ENCODE measurements at places on chromosomes 16 and 17.
A peak's percentile ranks its signal among the peaks of the same experiment; 100 is the strongest.

- DNase-seq: peak; percentile 80
These were observed 765 bp downstream of the COL1A1 start for GRCh38 chr17:50200457-50201275.

DNA sequence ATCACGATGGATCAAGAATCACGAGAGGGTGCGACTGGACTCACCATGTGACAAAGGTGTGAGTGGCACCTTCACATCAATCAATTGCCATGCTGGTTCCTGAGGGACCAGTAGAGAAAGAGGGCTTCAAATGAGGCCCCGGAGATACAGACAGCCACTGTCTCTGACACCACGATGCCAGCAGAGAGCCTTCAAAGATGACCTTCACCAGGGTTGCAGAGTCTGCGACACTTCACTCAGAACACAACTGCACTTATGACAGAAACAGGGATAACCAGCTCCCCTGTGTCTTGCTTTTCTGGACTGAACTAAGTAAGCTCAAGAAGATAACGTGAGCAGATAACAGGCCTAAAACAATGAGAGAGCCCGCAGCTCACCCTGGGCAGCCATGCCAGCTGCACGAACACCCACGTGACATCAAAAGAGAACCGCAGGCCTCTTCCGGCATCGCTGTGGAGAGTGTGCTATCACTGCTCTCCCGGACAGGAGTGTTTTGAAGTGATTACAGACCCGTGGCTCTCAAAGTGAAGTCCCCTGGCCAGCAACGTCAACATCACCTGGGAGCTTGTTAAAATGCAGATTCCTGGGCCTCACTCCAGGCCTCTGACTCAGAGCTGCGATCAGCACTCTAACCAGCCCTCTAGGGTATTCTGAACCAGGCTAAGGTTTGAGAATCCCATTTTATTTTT lies 36.4 kb downstream of the KLHDC4 start:
- no peak for DNase-seq

- no peak for DNase-seq
These were observed 30.8 kb downstream of the GINS2 start for GRCh38 chr16:85657996-85658395.

DNA sequence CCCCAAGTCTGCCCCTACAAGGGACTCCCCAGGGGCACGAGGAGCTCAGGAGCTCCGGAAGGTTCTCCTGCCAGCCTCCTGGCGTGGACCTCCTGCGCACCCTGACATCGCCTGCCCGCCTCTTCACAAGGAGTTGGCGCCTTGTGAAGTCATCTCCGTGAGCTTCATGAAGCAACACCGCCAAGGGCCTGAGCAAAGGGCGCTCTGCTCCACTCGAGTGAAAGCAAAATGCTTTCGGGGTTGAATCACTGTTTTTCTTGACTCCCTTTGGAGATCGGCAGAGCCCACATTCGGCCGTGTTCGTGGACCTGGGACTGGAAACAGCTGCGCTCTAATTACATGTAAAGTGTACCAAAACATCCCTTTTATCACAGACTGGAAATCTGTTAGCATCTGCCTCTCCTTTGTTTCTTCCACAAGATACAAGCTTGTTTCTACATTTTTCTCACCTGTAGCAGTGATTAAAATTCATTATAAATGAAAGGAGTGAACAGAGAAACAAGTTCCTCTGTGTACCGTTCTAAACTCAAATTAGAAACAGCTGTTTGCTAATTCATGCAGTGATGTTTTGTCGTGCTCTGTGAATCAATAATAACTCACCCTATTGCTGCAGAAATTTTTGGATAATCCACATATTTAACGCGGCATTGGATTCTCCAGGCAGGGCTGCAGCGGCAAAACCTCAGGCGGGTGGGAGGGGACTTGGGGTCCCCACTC lies 203.3 kb downstream of the ZNF423 start:
- no peak for DNase-seq

GRCh38 chr16:70378869-70379493 lies 32.3 kb downstream of the DDX19A start:
- DNase-seq: no peak

DNA sequence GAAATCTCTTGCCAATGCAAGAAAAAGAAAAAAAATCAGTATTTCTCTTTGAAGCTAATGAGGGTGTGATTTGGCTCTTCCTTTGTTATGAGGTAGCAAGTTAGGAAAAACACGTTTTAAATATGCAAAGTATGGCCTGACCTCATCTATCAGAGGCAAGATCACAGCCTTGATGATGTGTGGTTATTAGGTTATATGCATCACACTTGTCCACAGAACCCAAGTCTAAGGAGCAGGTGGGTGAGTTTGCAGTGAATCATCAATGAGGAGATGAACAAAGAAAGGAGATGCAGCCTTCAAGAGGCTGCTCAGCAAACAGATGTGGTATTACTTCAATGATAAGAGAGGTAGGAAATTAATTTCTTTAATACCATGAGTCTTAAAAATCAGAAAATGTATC lies 594.8 kb upstream of the CDH5 start:
- peak; percentile 19 for DNase-seq

DNA sequence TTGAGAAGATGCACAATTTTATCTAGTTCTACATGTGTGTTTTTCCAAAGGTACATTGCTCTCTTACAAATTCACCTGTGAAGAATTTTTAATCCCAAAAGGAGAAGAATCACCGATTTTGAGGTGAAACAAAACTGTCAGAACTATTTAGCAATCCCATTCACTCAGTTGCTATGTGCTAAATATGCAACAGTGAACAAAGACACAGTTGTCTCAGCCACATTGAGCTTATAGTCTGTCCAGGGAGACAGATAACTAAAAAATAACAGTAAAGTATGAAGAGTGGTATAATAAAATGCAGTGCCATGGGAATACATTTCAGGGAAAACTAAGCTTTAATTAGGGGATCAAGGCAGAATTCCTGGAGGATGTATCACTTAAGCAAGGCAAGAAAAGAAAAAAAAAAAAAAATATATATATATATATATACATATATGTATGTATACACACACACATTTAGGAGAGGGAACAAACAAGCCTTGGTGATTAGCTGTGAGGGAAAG lies 110.4 kb downstream of the SPAG9 start:
- DNase-seq: no peak

DNA sequence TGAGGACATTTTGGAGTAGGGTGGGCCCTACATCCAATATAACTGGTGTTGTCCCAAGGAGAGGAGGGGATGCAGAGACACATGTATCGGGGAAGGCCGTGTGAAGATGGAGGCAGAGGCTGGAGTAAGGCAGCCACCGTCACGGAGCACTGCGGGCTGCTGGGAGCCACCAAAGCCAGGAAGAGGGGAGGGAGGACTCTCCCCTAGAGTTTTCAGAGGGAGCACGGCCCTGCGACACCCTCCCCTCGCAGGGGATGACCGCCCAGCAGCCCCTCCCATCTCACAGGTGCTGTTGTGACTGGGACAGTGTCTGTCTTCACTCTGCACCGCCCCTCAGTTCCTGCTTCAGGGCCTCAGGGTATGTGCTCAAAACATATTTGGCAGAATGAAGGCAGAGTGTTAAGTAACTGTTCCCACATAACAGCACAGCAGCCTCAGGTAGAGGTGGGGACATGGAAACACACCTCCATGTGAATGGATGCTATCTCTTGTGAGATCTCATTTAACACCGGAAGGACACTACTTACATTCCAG lies 82.2 kb downstream of the RBFOX3 start:
- no peak for DNase-seq

- DNase-seq: no peak
These were observed 26.0 kb downstream of the TK2 start for GRCh38 chr16:66523861-66524354.

DNA sequence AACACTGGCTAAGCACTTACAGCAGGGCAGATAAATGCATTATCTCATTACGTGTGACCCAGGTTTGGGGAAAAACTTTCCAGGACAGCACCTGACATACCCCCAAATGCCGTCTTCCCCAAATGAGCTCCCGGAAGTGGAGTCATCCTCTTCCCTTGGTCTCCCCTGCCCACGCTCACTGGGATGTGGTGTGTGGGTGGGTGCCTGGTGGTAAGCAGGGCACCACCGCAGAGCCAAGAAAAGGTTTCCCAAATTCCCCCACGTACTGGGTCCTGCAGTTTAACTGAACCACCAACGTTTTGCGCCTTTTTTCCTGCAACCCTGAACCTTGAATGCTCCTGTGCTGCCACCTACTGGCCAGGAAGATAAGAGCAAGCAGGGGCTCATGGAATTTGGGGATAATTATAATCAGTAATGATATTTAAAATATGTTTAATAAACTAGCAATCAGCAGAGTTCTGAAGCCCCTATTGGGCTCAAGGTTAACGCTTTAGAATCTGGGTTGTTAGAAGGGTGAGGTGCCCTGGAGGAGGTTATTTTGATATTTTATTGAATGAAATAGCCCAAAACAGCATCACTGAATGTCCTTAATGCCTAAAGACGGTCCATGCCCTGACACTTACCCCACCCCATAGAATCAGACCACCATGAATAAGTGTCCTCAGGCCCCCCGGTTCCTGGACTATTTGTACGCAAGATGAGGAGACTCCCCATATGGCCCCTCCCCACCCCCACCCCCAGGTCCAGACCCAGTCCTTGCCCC lies 8.0 kb downstream of the SPPL2C start:
- DNase-seq: peak; percentile 22

DNA sequence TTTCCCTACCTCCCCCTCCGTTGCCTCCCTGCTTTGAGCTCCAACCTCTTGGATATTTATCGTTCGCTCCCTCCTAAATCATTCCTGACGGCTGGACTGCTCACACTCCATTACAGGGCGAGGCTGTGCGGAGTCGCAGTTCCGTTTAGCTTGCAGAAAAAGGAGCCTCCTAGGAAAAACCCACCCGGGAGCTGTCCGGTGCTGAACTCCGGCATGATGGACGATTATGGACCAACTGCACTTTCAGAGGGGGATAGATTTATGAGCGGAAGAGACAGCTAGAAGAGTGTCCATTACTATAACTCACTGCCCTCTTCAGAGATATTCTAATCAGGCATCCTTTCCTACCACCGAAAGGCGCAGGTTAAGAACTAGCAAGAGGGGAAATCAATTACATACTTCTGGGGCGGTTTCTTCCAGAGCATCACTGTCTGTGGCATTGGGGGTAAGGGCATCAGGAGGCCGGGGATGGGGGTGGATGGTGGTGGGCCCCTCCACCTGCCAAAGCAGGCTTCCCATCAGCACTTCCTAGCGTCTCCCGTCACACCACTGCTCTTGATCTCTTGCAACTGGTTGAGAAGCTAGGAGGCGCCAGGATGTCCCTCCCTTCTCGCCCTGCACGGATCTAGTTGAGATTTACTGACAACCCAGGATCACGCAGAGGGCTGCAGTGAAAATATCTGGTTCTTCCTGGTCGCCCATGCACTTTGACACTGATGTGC lies 251.2 kb downstream of the ENGASE start:
- DNase-seq: no peak
